GM19239 (cell line): ENCODE measurements at places on chromosomes 16 and 17.

- DNase-seq, result no peak
These were observed 19.2 kb downstream of the FAM234A start for GRCh38 chr16:253833-254232.

GRCh38 chr17:19868079-19868395, 301 bp upstream of the ULK2 start:
- DNase-seq, result no peak

GRCh38 chr16:85793662-85794298, 5.6 kb downstream of the EMC8 start:
- no peak for DNase-seq

DNA sequence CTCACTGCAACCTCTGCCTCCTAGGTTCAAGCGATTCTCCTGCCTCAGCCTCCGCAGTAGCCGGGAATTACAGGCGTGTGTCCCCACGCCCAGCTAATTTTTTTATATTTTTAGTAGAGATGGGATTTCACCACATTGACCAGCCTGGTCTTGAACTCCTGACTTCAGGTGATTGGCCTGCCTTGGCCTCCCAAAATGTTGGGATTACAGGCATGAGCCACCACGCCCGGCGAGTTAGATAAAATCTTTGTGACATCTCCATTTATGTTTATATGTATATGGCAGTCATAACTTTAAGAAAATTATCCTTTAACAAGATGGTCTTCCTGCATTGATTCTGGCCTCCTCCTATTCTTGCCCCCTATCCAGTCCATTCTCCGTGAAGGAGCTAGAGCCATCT, 24.0 kb downstream of the CCDC42 start:
- no peak for DNase-seq

- no peak for DNase-seq
These were observed 3.9 kb downstream of the APRT start for GRCh38 chr16:88807626-88808453.

- DNase-seq, result no peak
These were observed 28.8 kb upstream of the ST6GALNAC1 start for GRCh38 chr17:76672270-76672851.

GRCh38 chr16:77660311-77660710, 62.0 kb upstream of the NUDT7 start:
- DNase-seq, result no peak

GRCh38 chr17:60720763-60721531, 43.3 kb downstream of the BCAS3 start:
- peak; percentile 52 for DNase-seq

DNA sequence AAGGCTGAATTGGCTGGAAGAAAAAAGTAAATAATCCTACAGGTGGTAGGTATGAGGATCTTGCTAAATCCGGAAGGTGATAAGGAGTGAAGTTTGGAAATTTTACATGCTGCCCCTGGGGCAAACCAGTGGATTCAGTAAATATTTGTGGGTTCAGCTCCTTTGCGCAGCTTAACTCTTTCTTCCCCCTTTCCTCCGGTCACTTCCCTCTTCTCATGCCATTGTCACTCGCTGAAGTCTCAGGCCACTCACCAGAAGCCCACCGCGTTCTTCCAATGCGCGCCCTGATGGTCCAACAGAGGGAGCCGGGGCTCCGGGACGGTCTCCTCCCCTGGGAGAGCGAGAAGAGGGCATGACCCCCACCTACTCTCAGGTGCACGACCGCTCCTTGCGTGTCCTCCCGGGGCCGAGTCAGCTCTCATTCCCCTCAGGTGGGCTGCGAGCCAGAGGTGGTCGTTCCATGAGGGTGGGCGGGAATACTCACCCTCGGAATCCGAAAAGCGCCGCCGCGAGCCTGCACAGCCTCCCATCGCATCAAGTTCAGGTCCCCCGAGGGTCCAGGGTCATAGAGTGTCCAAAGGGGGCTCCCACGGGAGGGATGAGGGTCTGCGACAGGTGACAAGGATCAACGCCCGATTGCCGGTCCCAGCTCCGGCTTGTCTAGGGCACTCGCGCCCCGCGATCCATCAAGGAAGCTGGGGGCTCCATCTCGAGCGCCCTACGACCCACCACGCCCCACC, 474 bp downstream of the CLN3 start:
- no peak for DNase-seq

- no peak for DNase-seq
These were observed 684 bp upstream of the RSAD1 start for GRCh38 chr17:50477976-50478375.

GRCh38 chr16:22189473-22190080, 16.5 kb upstream of the EEF2K start:
- DNase-seq, result no peak

GRCh38 chr17:9878786-9879525, 26.1 kb downstream of the RCVRN start:
- no peak for DNase-seq

GRCh38 chr17:82866590-82867191, 26.9 kb upstream of the ZNF750 start:
- DNase-seq, result no peak

- DNase-seq, result no peak
These were observed 72.5 kb downstream of the KNOP1 start for GRCh38 chr16:19645557-19645981.

DNA sequence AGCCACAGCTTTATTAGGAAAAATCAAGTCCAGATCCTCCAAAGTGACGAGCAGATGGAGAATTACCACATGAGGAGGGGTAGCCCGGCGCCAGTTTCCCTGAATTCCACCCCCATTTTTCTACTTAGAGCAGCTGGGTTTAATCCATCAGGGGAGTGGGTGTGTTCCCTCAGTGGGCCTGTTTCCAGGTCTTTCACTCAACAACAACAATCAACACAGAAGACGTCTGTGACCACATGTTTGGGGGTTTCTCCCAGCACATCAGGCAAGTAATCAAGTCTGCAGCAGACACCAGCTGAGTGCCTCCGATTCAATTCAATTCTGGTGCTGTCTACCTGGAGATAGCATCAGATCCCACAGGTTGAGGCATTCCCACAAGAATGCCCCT, 6.8 kb downstream of the SLC6A2 start:
- no peak for DNase-seq

DNA sequence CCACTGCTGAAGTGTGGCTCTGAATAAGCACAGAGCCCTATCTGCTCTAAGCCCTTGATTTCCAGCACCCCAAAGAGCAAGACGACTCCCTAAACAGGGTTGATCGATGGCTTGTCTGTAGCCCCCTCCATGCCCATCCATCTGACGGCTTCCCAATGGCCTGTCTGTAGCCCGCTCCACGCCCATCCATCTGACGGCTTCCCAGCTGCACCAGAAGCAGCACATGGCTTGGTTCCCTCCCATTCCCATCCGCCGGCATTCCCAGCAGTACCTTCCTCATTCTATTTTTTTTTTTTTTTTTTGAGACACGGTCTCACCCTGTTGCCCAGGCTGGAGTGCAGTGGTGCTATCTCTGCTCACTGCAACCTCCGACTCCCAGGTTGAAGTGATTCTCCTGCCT, 64.5 kb downstream of the RBFOX3 start:
- no peak for DNase-seq

GRCh38 chr17:15122857-15123256, 142.3 kb downstream of the PMP22 start:
- no peak for DNase-seq

DNA sequence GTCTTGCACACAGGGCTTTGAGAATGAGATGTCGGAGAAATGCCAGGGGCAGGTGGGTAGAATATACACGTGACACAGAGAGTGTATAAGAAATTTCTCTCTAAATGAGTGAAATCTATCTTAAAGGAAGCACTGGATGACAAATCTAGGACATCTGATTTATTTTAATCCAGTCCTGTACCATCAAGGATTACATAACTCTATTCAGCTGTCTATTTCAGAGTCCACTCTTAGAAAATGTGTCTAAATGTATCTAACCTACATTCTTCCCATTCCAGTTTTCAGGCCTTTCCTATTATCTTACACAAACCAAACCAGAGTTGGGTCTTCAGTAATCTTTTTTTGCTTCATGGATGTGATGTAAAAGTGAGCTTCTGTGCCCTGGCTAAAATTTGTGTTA, 181.9 kb downstream of the CNTNAP4 start:
- DNase-seq, result no peak

- no peak for DNase-seq
These were observed 318.9 kb downstream of the MAP2K6 start for GRCh38 chr17:69733171-69734012.

DNA sequence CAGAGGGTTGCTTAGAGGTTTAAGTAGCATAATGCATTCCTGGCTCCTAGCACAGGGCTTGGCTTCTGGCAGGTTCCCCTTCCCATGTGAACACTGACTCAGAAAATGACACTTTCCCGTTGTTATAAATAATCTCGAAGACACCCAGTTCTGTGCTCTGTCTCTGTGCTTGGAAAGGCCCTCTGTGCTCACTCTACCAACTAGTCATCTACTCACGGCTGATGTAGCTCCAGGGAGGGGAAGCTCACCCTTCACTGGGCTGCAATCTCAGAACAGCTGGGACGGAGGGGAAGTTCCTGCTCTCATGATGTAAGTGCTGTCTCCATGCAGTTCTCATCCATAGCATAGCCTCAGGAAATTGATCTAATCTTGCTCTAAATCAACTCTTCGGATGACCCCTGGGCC, 230.5 kb upstream of the ASIC2 start:
- DNase-seq, result no peak

DNA sequence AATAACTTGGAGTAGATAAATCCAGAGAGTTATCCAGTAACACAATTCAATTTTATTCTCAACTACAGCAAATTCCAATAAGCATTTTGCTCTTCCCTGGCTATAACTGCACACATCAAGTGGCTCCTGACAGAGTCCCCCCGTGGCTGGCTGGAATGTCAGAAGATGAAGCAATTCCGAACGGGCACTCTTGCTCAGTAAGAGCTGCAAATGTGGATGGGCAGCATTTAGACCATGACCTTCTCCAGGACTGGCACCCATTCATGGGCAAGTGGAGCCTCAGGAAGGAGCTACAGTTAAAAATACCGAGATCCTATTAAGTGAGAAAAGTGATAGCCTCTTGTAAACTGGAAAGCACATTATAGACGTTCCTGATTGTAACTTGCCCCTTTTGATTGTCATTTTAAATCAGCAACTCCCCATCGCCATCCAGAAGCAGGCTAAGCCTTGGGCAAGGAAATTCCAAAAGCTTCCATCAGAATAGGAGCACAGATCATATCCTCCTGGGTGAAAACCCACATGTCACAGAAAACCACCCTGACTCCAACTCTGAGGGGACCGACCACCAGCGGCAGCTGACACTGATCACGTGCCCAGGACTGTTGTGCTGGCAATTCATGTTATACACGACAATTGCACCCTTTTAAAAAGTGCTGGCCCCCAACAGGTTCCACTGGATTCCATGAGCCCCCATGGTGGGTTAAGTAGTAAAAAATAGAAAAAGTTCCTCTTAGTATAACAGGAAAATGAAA, 7.1 kb downstream of the UBE2O start:
- no peak for DNase-seq

DNA sequence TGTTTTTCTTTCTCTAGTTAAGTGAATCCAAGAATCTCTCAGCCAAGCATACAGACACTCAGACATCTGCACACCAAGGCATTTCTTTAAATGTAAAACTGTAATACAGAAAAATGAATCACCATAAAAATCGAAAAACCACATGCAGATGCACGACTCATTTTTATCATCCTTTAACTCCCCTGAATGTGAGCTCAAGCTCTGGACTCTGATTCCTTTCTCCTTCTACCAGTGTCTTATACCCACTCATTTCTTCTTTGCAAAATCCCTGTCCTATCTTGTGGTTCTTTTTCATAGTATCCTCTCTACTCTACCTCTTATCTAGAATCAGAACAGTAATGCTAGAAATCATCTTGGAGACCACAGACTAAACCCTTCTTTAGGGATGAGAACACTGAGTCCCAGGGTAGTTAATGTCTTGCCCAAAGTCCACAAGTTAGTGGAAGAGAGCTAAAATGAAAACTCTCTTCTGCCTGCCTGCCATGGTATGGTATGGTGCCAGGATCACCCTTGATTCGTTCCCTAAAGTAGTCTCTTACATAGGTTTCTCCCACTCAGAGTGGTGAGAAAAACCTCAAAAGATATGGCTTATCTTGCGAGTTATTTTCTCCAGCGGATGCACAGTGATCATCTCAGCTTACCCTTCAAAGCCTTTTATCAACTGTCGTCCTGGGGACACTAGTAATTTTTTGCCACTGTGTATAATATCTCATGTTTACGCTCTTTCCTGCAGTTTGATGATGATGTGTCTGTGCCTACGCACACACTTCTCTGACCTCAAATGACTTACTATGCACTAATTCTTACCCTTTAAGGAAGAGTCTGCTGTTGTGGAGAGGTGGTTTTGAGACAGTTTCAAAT, 30.2 kb downstream of the BRD7 start:
- DNase-seq, result no peak

GRCh38 chr17:13636951-13637350, 35.2 kb upstream of the HS3ST3A1 start:
- DNase-seq, result no peak
